ENCODE measurements at places on chromosomes 5 and 9.

GRCh38 chr9:18438300-18438925 is 35.5 kb upstream of the ADAMTSL1 start:
- peak; percentile 65 for DNase-seq

- no peak for DNase-seq
Observed at GRCh38 chr9:93252781-93253530, 69.0 kb downstream of the WNK2 start.

DNA sequence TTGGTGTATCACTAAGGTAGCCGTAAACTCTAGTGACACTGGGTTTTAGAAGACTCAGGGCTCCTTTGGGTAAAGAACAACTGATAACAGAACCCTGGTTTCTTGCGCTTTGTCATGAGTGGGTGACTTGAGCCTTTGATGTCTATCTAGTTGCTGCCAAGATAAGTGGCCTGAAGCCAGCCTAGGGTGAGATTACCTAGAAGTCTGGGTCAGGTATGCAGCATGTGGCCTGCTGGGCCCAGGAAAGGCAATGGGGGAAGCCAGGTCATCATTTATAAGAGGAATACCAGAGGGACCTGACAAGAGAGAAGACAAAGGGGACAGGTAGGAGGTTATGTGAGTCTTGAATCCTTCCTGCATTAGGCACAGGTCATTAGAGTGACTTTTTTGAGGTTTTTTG is 23.2 kb upstream of the GARNL3 start:
- no peak for DNase-seq

DNA sequence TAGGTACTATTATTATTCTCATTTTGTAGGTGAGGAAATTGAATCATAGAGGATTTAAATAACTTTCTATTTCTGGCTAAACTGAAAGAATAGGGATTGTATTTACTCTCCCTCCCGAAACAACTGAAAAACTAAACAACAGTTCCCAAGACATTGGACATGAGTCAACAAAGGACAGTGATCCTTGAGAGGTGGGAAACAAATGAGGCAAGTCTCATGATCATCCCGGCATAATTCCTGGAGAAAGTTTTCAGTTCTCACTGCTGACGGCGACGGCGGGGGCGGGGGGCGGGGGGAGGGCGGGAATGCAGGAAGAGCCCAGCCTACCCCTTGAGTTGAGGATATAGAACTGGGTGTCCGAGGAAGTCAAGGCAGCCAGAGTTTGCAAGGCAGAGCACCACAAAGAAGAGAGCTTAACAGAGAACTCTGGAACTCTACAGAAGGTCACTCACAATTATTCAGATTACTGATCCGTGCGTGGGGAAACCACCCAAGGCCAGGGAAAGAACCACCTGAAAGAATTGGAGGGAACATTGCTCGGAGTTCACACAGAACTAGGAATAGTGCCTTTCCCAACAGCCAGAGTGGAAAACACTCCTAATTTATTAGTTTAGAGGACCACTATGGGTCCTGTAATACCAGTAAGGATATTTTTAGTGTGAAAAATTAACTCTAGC is 27.4 kb upstream of the WHRN start:
- DNase-seq = no peak

- no peak for DNase-seq
Observed at GRCh38 chr5:174501461-174502069, 222.8 kb upstream of the MSX2 start.

DNA sequence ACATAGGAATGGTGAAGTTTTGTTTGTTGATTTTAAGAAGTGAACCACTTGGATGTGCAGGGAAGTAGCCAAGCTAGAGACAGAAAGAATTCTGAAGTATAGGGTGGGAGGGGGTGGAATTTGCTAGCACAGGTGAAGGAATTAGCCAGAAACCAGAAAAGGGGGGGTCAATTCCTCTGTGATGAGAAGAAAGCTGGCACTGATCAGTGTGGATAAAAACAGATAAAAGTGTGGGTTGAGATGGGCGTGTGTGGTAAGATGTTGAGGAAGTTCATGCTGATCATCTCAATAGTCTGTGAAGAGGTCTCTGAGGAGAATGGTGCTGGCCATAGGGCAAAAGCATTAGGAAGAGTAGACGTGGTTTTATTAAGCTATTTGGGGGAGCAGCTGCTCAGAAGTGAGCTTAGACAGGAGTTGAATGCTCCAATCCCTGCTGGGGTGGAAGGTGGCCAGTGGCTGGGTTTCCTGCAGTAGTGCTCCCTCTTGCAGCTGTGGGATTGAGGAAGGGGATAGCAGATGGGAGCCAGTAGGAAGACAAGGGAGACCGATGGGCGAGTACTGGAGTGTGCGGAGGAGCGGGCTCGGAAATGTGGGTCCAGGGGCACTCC is 88.7 kb upstream of the ELL2 start:
- no peak for DNase-seq

GRCh38 chr5:26148569-26149107 is 889.7 kb downstream of the CDH9 start:
- no peak for DNase-seq

DNA sequence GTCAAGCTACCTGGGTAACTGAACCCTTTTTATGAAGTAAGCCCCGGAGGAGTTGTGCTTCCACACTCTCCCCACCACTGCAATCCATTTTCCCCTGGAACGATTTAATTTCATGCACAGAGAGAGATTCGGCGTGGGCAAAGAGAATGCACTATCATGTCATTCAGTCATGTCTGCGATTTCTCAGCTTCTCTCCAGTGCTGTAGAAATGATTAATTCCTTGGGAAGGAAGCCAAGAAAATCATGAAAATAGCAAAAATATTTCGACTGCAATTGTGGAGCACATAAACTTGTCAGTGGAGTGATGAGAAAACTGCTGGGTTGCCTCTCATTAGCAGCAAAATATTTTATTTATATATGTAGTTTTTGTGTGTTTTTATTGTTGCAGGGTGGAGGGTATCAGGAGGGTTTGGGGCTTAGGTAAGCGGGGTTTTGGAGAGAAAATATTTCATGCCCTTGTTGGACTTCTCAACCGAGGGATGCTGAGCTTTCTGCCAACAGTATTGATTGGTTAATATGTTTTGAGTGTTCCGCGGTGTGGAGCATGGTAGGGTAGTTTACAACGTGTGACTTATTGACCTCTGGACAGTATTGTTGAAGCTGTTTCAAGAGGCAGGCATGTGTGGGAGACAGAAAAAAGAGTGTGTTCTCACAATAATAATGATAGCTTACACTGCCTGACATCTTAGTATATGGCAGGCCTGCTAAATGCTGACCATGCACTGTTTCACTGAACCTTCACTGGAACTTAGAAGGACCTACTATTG is 69.3 kb downstream of the SGCD start:
- DNase-seq = no peak

DNA sequence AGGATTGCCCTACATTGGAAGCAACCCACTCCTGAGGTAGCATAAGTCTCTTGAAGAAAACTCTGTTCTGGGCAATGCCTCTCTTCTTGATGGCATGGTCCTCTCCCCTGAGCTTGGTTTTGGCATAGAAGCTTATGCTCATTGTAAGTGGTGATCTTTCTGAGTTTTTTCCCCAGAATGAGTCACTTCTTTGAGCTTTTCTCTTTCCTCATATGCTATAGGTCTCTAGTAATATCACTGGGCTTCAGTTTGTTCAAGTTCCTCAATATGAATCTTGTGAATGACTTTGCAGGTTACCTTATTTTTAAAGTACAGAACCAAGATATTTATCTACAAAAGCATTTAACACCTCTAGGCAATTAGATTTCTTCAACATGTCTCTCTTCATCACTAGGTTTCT is 76.5 kb upstream of the ATG10 start:
- DNase-seq = no peak

DNA sequence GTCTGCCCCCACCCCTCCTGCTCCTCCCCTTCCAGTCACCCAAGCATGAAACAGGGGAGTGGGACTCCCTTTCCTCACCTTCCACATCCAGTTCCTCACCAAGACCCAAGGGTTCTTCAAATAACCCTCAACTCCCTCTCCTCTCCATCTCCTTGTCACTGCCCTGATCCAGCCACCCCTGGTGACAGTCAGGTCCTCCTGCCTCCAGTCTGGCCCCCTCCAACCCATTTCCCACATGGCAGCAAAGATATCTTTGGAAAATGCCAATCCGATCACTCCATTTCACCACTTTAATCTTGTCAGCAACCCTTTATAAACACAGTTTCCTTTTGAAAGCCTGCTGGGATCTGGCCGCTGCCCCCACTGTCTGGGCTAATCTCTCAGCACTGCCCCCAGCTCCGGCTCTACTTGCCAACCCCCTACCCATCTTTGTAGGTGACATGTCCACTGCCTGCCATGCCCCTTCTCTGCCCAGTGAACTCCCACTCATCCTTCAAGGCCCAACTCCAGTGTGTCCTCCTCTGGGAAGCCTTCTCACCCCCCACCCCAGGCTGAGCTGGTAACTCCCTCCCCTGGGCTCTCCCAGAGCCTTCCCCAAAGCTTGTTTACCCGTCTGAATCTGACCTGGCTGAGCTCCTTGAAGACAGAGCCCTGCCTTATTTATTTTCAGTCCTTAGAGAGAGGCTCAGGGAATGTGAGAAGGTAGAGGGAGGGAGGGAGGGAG is 781 bp upstream of the MYOZ3 start:
- peak; percentile 11 for DNase-seq

- DNase-seq = no peak
Observed at GRCh38 chr5:108818613-108819272, 71.0 kb downstream of the FER start.

DNA sequence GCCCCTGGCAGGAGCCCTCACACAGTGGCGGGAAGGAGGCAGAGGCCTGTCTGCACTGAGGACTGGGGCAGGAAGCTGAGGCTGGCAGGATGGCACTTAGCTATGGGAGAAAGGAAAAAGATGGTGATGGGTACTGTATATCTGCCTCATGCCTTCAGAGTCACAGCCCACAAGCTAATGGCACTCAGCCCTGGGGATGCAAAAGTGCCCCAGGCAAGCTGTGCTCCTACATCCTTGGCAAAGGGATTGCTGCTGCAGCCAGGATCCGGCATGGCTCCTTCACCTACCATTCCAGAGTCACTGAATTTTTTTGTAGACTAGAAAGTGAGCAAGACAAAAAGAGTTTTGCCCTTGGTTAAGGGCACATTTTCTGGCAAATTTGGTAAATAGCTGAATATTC is 8.7 kb downstream of the ACSL6 start:
- no peak for DNase-seq

DNA sequence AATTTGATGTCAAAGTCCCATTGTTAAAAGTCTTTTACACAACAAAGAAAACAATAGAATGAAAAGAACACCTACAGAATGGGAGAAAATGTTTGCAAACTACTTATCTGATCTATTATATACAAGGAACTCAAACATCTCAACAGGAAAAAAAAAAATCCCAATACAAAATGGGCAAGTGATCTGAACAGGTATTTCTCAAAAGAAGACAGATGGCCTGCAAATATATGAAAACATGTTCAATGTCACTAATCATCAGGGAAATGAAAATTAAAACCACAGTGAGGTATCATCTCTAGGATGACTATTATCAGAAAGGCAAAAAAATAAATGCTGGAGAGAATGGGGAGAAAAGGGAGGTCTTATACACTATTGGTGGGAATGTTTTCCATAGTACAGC is 301.8 kb downstream of the ARHGAP26 start:
- DNase-seq = no peak

- DNase-seq = no peak
Observed at GRCh38 chr5:175466700-175467318, 11.6 kb upstream of the SFXN1 start.

- no peak for DNase-seq
Observed at GRCh38 chr5:52997424-52997823, 8.3 kb downstream of the ITGA2 start.

DNA sequence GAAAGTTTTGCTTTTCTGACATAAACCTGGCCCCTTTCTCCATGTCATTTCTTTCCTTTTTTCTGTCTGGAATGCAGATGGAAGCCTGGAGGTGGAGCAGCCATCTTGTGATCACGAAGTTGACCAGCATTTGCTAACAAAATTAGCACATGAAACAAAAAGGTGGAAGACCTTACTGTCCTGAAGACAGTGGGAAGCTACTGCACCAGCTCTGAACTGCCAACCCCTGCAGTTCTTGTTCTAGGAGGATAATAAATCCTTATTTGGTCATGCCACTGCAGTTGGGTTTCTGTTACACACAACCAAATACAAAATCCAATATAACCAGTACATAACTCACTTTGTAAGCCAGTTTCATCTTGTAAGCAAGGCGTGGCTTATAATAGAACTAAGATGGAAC is 249.4 kb upstream of the TBCA start:
- no peak for DNase-seq

DNA sequence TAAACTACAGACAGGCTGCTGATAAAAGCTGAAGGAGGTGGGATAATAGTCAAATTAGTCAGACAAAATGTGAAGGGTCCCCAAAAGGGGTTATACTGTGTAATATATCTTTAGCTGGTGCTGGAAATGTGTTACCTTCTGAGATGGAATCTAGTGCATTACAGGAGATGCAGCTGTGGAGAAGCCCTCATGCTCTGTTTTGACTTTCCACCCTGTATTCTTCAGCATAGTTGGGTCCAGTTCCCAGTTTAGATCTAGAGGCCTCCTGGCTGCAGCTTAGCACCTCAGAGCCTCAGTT is 122.6 kb downstream of the PAPPA start:
- DNase-seq = no peak

GRCh38 chr5:33530183-33531036 is 89.6 kb downstream of the TARS1 start:
- DNase-seq = no peak

GRCh38 chr5:96905864-96906263 is 29.6 kb downstream of the ERAP2 start:
- DNase-seq = no peak

- DNase-seq = no peak
Observed at GRCh38 chr9:124202447-124202971, 55.2 kb upstream of the NEK6 start.

- no peak for DNase-seq
Observed at GRCh38 chr9:3868012-3868411, 342.2 kb upstream of the RFX3 start.

DNA sequence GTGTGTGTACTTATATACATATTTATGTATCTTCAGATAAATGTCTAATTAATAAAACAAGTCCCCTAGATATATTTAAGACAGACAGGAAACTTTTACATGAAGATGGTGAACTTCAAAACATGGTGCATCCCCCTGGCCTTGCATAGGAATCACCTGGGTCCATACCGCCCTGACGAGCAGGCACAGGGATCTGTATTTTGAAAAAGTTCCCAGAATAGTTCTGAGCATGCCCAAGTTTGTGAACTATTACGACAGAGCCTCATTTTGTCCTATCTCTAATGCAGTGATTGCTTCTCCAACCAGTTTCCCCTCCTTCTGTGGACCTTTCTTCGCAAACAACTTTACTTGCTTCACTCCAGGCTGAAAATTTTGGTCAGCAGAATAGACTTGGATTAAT is 98.1 kb downstream of the APBA1 start:
- no peak for DNase-seq

- no peak for DNase-seq
Observed at GRCh38 chr5:65674749-65675148, 47.2 kb downstream of the SGTB start.

GRCh38 chr5:108334225-108334624 is 47.7 kb downstream of the FBXL17 start:
- DNase-seq = no peak

GRCh38 chr5:179264783-179265513 is 80.3 kb downstream of the ADAMTS2 start:
- DNase-seq = peak; percentile 27

- DNase-seq = peak; percentile 32
Observed at GRCh38 chr5:5616247-5616895, 193.9 kb downstream of the ICE1 start.

All from SK-N-SH (cell line).